ENCODE measurements at places on chromosomes 4 and X.

- DNase-seq = no peak
Measured at GRCh38 chrX:39626749-39627148, 471.0 kb downstream of the BCOR start.

- peak; percentile 42 for DNase-seq
Measured at GRCh38 chrX:39158801-39159657, 357.8 kb downstream of the MID1IP1 start.

GRCh38 chrX:70172964-70173363 is 4.3 kb upstream of the DGAT2L6 start:
- no peak for DNase-seq

DNA sequence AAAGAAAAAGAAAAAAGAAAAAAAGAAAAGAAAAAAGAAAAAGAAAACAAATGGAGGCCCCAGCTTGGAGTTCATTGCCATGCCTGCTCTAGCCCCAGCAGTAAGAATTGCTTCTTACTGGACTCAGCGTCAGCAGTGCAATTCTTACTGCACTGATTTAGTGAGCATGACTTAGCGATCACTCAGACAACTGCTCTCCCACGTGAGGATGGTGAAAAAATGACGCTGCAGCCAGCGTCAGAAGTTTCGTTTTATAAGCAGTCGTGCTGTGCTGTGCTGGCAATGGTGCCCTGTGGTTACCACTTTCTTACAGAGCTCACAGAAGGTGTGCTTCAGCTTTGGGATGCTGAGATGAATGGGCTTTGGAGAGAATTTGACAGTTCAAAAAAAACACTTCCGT is 68.3 kb upstream of the DDX3X start:
- peak; percentile 51 for DNase-seq

- no peak for DNase-seq
Measured at GRCh38 chrX:13387666-13388494, 68.0 kb upstream of the ATXN3L start.

- DNase-seq = no peak
Measured at GRCh38 chr4:16959305-16959704, 60.9 kb upstream of the LDB2 start.

GRCh38 chr4:37762991-37763368 is 63.5 kb upstream of the PGM2 start:
- no peak for DNase-seq

- no peak for DNase-seq
Measured at GRCh38 chrX:20266810-20267606, at the start of gene RPS6KA3. RPS6KA3 (minus strand) TSS chrX:20266909; CDS start chrX:20266632, 277 bp downstream.

DNA sequence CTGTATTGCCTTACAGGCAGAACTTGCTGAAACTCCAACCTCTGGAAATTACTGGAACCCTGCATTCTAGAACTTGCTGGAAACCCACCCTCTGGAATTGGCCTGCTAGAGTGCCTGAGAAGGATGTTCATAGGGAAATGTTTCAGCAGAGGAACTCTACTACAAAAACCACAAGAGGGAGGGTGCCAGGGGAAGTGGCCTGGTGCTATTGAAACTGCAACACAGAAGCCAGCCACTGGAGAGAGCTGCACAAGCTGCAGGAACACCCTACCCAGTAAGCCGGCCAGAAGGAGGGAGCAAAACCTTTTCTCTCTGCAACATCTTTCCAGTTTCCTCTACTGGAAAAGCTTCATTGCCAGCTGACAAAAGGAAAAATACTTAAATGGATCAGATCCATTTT is 2.5 kb upstream of the BRWD3 start:
- no peak for DNase-seq

GRCh38 chr4:165379678-165380064 is 863 bp downstream of the CPE start:
- DNase-seq = no peak

DNA sequence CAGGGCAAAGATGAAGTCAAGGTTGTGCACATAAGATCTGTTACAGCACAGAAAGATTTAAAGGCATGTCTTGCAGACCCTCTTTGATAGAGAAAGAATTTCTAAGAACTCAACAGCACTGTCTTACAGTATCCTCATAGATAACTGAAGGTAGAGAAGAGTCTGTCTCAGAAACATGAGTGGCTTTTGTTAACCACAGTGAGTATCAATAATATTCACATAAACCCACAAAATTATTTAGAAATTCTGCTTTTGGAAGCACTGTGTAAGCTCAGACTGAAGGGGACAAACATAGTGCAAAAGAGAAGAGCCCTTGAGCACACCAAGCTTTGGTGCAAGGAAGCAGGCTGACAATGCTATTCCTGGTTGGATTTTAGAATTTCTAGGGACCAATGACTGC is 166.0 kb upstream of the SH3RF1 start:
- no peak for DNase-seq

- peak; percentile 29 for DNase-seq
Measured at GRCh38 chr4:16019649-16020048, 56.7 kb upstream of the FGFBP2 start.

Measured in AG09309 (cell line).